ENCODE measurements at places on chromosomes 5 and 9.

- DNase-seq = no peak
These were observed 269.6 kb downstream of the PSAT1 start for GRCh38 chr9:78566521-78566920.

GRCh38 chr9:85704744-85705143 lies 37.0 kb downstream of the AGTPBP1 start:
- no peak for DNase-seq

GRCh38 chr5:174532455-174533453 lies 191.6 kb upstream of the MSX2 start:
- DNase-seq = no peak

DNA sequence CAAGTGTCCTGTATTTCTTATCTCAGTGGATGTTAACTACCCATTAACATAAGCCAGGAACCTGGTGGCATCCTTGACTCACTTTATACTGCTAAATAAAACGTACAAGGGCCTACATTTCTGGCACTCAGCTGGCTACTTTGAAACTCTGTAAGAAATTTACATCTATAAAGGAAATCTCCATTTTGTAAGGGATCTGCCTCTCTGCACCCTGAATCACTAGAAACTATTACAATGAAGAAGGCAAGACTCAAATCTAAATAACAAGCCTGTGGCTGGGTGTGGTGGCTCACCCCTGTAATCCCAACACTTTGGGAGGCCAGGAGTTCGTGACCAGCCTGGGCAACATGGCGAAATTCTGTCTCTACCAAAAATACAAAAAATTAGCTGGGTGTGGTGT lies 51.5 kb downstream of the RAPGEF1 start:
- no peak for DNase-seq

GRCh38 chr9:110007477-110008270 lies 200.3 kb downstream of the C9orf152 start:
- no peak for DNase-seq

DNA sequence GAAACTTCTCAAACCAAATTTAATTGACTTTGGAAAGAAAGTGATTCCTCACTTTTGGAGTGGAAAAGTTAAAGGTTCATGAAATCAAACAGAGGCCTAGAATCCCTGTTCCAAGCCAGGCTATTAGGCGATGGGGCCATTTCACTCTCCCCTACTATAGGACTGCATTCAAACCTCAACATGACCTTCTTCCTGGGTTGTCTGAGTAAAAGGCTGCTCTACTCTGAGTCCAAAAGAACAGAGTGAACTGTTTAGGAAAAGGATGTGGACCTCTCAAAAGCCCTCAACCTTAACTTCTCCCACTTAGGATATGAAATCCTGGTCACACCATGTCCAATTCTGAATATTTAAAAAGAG lies 15.8 kb downstream of the C5orf52 start:
- no peak for DNase-seq

All from naive thymus-derived CD4-positive, alpha-beta T cell (primary cell).